GM04503 (cell line): ENCODE measurements at places on chromosomes 16 and 17.

DNA sequence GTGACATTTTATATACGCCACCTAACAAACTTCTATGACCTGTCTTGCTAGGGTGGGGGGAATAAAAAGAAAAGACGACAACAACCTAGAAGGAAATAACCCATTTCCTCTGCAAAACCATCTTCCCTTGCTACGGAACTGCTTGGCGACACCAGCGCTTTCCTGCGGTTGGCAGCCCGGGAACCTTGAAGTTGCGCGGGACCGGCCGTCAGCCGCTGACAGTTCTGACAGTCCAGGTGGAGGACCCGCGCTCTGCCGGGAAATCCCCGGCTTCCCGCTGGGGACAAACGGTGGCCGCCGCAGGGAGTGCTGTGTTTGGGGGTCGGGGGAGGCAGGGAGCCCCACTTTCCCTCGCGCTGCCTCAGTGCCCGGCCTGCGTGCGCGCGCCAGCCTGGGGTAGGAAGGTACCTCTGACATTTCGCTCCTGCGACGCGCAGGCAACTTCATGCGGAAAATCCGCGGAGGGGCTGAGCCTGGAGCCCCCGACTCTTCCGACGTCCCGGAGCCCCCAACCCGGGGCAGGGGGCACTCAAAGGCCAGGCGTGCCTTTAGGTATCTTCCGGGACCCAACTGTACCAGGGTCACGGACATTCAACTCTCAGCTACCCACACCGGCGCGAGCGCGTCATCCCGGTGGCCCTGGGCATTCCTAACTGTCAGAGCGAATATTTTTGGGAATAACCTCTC is 516 bp downstream of the SLC16A6 start:
- no peak for DNase-seq

DNA sequence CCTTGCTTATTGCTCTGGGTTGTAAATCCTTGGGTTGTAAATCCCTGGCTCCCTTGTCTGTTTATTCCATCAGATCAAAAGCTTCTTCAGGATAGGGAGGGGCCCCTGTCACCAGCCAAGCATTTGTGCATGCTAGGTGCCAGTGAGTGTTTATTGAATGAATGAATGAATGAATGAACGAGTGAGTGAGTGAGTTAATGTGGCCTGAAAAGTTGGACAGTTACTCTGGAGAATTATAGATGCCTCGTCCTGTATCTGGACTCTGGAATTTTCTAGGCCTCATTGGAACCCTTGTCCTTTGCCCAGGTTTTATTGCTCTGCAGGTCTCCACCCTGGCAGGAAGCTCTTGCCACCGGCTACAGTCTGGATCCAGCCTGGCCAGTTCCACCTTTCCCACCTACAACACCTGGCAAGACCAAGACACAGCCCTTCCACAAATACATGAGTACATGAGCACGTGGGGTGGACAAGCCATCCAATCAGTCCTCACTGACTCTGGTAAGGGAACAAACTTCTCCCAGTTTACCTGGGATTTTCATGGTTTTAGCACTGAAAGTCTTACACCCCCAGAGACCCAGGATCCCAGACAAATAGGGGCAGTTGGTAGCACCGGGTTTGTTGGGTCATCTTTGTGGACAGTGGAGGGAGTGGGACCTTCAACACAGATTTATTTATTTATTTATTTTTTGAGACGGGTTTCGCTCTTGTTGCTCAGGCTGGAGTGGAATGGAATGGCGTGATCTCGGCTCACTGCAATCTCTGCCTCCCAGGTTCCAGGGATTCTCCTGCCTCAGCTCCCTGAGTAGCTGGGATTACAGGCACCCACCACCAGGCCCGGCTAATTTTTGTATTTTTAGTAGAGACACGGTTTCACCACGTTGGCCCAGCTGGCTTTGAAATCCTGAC is 14.7 kb upstream of the CDH1 start:
- no peak for DNase-seq

DNA sequence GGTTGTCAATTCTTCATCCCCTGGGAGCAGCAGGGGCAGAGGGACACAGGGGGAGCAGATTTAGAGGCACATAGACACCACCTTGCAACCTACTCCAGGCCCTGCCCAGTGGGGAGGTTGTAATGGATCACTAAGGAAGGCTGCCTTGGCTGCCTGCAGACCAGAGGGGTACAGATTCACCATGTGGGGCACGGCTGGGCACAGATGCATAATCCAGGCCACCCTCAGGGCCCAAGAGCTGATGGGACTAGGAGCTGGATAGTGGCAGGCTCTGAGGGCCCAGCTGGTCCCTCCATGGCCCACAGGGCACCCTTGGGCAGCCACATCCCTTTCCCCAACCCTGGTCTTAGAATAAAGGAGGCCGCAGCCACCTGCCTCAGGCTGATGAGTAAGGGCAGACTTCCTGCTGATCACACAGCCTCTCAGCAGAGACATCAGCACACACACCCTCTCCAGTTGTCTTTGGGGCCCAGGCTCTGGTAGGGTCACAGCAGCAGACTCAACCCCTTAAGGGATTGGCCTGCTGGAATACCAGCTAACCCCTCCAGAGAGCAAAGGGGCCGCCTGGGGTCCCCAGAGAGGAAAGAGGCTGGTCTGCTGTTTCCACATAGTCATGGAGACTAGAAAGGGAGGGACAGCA is 224.9 kb downstream of the GSG1L start:
- no peak for DNase-seq

GRCh38 chr17:55198690-55199370 is 65.9 kb upstream of the HLF start:
- no peak for DNase-seq
